ENCODE measurements at places on chromosomes 1 and 21.

GRCh38 chr1:238895911-238896310 lies 490.5 kb upstream of the CHRM3 start:
- DNase-seq: no peak

- peak; percentile 3 for DNase-seq
Measured at GRCh38 chr1:10615332-10615731, 140.6 kb downstream of the PEX14 start.

DNA sequence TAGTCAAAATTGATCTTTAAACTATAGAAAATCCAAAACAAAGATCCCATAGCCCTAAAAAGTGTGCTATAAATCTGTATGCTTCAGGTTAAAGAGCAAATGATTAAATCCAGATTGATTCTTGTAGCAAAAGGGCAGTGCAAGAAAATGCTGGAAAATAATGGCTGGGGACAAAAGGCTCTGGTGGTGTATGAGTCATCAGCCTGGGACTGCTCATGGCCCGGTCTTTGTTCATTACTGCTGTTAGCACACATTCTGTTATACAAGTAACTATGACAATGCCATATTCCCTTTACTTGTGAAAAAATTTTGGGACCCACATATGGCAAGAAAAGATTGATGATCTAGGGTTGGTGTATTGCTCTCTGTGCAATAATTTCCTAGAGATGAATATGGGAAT lies 89.1 kb downstream of the RWDD3 start:
- no peak for DNase-seq

- DNase-seq: no peak
Measured at GRCh38 chr1:55064071-55064581, 24.8 kb downstream of the PCSK9 start.

- peak; percentile 5 for DNase-seq
Measured at GRCh38 chr1:41535276-41535675, 50.8 kb upstream of the EDN2 start.

DNA sequence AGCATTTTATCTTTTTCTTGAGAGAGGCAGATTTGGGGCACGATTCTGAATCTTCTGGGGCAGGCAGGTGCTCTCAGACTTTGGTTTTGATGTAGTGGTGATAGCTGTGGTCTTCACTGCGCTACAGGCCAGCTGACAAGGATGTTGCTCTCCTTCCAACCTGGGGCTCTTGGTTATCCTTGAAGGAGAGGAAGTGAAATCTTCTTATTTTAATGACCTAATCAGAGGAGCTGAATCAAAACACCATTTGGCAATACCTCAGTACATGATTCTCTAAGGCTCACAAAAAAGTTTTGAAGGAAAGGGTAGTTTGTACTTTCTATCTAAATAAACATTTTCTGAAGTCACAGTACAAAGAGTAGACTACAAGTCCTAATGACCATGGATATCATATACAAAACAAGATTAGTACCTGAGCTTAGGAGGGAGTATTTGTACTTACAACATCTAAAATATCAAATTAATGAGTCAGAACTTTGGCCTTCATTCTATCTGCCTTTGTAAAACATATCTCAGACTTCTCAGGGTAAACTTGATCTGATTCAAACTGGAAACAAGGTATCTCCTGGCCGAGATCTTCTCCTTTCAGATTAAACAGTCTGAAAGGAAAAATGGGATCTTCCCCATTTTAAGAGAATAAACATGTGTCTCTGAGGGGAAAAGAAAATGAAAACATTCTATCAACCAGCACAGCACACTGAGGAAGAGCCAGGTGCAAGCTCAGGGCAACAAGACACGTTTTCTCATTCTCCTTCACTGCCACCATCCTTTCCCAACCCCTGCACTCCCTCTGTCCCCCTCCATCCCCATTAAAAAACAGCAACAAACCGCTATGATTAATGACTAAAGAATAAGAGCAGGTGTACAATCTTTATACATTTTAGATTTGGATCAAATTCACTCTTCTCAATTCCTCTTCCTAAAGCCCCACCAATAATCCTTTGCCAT lies 69.2 kb downstream of the SH3GLB1 start:
- no peak for DNase-seq
